ENCODE measurements at places on chromosomes 2 and 18.

- DNase-seq, result no peak
Observed at GRCh38 chr2:225196579-225196978, 154.3 kb upstream of the DOCK10 start.

DNA sequence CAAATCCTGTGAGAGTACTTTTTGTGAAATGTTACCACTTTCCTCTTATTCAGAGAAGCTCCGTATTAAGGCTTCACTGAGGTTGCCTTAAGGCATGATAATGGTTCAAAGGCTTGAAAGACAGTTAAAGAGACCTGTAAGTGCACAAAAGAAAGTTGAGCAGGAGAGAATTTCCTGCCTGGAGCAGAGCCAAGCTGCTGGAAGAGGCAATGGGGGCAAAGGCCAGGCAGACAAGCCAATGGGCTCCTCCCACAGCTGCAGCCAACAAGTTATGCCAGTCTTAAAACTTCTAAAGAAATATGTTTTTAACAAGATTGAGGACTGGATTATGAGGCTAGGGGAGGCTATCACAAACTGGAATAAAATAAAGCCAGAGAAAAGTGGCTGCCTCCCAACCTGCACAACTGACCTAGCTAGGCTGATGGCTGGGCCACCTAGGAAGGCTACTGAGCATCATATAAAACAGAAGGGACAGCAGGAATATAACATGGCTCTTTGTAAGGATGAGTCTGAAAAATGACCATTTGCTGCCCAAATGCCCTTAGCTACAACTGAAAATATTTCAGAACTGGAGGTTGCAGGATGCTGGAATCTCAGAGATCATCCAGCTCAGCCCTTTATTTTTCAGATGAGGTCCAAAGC, 2.1 kb downstream of the IL1B start:
- no peak for DNase-seq

DNA sequence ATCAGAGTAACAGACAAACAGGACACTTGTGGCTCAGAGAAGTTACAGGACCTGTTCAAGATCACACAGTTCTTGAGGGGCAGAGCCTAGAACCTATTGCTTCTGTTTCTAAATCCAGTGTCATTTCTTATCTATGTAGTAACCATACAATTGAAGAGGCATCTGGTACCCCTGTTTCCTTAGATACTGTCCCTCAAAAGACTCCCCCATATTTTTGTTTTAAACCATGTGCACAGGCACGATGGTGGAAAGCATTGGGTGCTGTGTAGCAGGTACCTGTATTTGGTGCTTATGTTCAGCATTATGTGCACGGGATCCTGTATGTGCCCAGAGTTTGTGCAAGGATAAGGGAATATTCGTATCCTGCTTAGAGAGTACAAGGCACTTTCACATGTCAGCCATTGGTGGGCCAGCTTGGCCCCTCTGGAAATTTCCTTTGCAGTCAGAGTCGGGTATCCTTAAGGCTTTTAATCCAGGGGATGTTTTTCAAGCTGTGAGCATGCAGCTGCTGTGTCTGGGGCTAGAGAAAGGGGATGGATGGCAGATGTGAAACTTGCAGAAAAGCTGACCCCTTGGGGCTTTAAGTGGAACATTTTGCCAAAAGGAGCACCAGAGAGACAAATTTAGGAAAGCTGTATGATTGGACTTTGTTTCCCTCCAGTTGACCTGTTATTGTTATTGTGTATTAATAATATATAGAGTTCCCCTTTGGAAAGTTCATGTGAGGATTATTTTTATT, 2.1 kb downstream of the LBH start:
- no peak for DNase-seq

- DNase-seq, result no peak
Observed at GRCh38 chr2:6973895-6974545, 56.8 kb downstream of the RNF144A start.

DNA sequence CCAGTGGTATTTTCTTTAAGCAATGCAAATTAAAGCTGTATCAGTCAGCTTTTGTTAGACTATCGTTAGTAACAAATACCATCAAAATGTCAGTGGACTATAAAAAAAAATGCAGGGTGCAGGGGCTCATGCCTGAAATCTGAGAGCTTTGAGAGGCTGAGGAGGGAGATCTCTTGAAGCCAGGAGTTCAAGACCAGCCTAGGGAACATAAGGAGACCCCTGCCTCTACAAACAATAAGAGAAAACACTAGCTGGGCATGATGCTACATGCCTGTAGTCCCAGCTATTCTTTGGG, 253.7 kb downstream of the MYCN start:
- DNase-seq, result no peak

All from thoracic aorta (tissue), 2 donors.